Upper lobe of left lung (tissue), 6 donors: ENCODE measurements at places on chromosomes 3 and 15. TPM values are rescaled to one million over a fixed set of nuclear protein-coding genes. Genes with fewer than 3 reads are reported as not detected.

GRCh38 chr15:73051391-73051806, 864 bp upstream of the NEO1 start:
- no peaks in the 10 kb centered on the region for H3K36me3 ChIP-seq
- no peaks in the 10 kb centered on the region for H3K27me3 ChIP-seq
- peaks cover 19% of the 10 kb centered on the region for H3K4me1 ChIP-seq
- H3K27ac ChIP-seq: peak overlapping the region; percentile 90
- peak; percentile 60 for DNase-seq
- peak overlapping the region; percentile 97 for H3K4me3 ChIP-seq

DNA sequence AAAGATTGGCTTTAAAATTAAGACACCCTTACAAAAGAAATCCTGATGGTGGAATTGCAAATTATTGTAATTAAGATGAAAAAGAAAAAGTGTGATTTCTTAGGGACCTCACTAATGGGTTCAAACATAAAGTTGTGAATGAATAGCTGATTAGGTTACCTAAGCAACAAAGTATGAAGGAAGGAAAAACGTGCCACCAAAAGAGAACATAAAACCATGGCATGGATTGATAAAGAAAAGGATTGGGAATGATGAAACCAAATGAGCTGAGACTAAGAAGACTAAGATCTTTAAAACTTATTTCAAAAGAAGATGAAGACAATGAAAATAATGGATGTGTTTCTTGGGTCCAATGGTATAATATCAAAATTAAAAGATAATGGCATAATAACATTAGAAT, 32.2 kb upstream of the GUCA1C start:
- no peak overlapping the region for H3K27ac ChIP-seq
- no peaks in the 10 kb centered on the region for H3K27me3 ChIP-seq
- no peaks in the 10 kb centered on the region for H3K36me3 ChIP-seq
- no peak for DNase-seq
- H3K4me3 ChIP-seq: no peak overlapping the region

NUP210 gene
- total RNA-seq: 20.4 TPM

DNA sequence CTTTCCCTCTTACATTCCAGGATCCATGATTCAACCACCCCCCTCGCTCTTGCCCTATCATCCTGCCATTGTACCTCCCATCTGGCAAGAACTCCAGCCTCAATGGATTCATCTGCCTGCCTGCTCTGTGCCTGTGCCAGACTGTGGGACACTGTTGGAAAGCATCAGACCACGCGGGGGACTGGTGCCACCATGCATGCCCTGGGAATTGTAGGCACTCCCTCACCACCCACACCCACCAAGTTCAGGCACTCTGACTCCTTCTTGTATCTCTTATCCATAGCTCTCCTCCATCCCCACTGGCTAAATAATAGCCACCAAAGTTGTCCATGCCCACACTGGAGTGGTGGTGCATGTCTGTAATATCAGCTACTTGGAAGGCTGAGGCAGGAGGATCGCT, 143.8 kb downstream of the TPRA1 start:
- H3K4me3 ChIP-seq: no peak overlapping the region
- no peaks in the 10 kb centered on the region for H3K4me1 ChIP-seq
- no peak for DNase-seq
- H3K27ac ChIP-seq: no peak overlapping the region
- no peaks in the 10 kb centered on the region for H3K36me3 ChIP-seq

PLSCR2 gene
- total RNA-seq: not detected
